SJCRH30 (cell line): ENCODE measurements at places on chromosomes 4 and X.
A peak's percentile ranks its signal among the peaks of the same experiment; 100 is the strongest.

DNA sequence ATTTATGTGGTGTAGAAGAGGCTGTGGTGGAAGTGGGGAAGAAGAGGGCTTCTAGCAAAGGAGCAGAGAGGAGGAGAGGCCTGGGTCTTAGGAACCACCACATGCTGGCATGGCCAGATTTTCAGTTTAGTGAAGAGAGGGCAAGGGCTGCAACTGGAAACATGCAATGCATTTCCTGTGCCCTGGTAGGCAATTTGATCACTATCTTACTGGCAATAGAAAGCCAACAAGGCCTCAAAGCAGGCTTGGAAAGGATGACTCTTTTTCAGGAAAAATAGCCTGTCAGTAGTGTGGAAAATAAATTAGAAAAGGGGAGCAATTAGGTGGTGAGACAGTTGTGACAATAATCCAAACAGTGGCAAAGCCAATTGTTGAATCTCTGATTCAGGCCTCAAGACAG lies 501.9 kb upstream of the ZFP42 start:
- no peak for DNase-seq

DNA sequence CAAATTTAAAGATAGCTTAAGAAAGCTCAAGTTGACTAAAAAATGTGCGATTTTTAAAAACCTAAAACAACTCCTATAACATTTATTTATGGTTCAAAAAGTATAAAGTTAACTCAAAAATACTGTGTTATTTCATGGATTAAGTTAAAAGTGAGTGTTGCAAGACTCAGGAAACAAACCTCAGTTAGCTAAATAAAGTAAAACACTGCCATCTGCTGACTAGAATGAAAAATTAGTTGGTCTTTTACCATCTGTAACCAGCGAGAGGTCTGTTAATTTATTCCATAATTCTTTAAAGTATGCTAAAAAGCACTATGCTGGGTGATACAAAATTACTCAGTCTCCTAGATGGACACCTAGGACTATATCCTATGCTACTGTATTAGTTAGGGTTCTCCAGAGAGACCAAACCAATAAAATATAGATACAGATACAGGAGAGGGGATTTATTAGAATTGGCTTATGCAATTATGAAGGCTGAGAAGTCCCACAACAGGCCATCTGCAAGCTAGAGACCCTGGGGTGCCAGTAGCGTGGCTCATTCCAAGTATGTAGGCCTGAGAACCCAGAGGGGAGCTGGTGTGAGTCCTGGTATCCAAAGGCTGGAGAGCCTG lies 4.9 kb upstream of the WDFY3 start:
- peak; percentile 74 for DNase-seq

GRCh38 chr4:159608436-159608835 lies 505.6 kb downstream of the RAPGEF2 start:
- DNase-seq, result no peak

GRCh38 chrX:131861088-131861787 lies 161.9 kb upstream of the STK26 start:
- DNase-seq, result no peak

DNA sequence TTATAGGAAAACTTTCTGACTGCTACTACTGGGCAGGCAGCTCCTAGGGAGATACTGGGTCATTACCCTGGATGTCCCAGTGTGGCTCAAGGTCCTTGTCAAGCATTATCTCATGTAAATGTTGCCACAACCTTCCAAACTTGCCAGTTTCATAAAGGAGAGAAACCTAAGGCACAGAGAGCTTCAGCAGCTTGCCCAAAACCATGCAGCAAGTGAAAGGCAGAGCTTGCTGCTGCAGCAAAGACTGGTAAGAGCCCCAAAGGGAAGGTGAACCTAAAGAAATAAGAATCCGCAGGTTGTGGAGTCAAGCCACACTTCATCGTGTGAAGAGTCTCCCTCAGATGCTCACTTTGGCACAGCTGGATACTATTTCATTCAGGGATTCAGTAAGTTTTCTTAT lies 2.3 kb downstream of the MPP1 start:
- DNase-seq, result no peak

DNA sequence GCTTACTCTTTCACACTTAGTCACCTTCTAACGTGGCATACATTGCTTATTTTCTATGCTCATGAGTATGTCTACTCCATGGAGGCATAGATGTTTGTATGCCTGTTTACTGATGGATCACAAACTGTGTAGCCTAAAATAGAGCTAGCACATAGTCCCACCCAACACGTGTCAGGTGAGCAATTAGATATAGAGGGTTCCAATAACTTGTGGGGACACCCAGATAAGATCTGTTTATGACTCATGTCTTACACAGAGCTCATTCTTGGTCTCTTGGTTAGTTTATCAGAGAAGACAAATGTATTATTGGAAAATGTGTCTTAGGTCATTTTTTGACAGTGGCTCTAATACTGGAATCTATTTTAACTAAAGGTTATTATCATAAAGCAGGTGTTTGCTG lies 6.8 kb downstream of the ZFP42 start:
- DNase-seq, result no peak

DNA sequence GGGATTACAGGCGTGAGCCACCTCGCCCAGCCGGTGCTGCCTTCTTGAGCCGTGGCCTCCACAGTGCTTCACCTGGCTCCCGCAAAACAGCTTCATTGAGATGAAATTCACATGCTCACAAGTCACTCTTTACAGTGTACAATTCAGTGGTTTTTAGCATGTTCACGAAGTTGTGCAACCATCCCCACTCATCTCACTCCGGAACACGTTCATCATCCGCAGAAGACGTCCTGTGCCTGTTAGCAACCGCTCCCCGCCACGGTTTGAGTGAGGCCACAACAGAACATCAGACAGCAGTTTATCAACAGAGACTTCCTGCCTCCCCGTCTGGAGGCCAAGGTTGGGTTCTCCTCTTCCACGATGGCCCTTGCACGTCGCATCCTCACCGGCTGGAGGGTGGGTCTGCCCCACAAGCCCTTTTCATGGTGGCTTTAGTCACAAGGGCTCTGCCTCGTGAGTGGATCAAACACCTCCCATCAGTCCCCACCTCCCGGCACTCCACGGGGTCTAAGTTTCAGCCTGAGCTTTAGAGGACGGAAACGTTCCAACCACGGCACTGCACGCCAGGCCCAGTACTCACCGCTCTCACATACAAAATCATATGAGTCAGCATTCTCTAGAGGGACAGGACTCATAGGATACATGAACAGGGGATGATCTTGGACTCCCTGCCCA lies 29.6 kb upstream of the SPON2 start:
- DNase-seq, result no peak

GRCh38 chrX:15676886-15677285 lies 12.3 kb upstream of the CLTRN start:
- DNase-seq, result no peak

DNA sequence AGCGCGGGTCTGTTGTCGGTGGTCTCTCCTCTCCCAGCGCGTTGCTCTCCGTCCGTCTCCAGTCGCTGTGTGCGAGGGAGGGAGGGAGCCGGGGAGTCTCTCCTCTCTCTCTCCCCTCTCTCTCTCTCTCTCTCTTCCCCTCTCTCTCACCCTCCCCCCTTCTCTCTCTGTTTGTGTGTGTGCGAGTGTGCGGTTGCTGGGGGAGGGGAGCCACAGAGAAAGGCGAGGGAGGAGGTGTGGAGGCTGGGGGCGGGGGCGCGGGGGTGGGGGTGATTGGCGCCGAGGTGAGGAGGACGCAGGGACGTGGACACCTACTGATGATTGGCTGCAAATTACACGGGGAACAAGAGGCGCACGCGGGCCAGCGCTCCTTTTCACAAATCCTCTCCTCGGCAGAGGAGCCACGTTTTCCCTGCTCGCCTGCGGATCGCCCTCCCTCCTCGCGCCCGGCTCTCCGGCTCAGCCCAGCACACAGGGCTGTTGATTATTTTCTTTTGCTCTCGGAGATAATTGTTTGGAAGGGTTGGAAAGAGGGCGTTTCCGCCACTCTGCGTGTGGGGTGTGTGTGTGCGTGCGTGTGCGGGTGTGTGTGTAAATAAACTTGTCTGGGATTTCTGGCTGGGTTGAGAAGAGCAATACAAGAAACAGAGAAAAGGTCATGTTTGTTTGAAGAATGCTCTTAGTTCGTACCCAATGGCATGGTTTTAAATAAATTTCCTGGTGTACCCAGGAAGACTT lies at the start of gene CXXC4:
Gene CXXC4, minus strand, starts transcription at position 73 of the 738 bp plus-strand sequence. CDS start 3,092 bp downstream, outside the sequence.
- peak; percentile 86 for DNase-seq

GRCh38 chr4:67101612-67102011 lies 443.7 kb downstream of the CENPC start:
- no peak for DNase-seq

DNA sequence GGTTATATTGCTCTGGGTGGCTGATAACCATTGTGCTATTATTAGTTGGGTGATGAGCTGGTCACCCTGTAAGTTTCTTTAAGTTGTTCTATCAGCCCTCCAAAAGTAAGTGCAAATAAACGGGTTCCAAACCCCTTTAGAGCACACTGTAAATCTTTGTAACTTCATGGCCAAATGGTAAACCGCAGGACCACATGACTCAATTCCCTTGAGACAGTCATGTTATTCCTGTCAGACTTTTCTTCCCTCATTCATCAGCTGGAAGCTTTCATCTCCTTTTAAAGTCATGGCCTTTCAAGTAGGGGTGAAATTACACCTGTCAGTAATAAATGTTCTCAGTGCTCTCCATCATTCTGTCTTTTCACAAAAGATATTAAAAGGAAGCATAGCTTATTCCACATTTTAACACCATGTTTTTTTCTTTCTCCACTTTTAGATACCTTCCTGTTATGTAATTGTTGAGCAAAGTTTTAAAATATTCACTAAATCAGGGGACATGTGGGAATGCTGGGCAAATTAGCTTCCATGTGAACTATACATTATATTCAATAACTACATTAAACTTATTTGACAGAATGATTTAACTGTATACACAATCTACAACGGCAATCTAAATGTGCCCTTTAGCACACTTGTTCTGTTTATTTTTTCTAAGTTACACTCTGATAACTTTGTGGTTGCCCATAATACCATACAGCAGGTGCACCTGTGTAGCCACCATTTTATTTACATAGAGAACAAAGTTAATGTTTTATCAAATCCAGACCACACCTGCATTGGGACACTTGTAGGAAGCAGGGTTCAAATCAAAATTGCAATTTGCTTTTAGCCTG lies 275.5 kb downstream of the CFAP299 start:
- DNase-seq, result peak; percentile 84

DNA sequence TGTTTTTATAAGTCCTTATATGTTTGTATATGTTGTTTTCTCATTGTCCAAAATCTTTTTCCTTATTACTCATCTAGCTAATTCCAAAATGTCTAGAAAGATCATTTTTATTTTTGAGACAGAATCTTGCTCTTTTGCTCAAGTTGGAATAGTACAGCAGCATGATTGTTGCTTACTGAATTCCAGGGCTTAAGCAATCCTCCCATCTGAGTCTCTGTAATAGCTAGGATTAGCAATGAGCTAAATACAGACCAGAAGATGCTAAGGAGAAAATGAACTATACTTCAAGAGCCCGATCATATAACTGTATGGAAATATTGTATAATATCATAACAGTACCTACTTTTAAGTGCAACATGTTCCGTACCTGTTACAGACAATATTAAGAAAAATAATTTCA lies 1027.0 kb downstream of the STIM2 start:
- DNase-seq, result no peak

DNA sequence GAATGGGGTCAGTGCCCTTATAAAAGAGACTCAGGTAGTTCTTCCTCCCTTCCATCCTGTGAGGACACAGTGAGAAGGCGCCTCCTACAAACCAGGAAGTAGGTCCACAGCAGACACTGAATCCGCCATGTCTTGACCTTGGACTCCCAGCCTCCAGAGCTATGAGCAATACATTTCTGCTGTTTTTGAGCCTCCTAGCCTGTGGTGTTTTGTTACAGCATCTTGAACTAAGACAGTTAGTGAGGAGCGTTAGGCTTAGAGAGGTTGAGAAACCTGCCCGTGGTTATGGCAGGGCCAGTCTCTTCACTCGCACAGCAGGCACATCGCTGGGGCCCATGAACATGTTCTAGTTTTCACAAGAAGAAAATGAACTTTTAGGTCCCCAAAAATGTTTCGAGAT lies 19.7 kb downstream of the SHROOM2 start:
- no peak for DNase-seq

DNA sequence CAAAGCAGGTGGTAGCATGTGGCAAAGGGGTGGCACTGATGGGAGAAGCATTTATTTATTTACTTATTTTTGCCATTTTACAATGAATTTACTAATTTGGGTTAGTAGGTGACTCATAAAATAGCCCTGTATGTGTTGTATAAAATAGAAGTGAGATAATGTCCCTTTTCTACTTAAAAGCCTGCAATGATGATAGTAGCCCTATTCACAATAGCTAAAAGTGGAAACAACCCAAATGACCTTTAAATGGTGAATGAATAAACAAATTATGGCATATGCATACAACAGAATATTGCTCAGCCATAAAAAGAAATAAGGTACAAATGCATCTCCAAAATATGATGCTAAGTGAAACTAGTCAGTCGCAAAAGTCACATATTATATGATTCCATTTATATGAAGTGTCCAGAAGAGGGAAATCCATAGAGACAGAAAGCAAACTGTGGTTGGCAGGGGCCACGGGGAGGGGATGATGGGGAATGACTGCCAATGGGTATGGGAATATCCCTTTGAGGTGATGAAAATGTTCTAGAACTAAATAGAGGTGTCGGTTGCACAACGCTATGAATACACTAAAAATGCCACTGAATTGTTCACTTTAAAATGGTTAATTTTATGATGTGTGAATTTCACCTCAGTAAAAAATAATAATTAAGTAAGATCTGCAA lies 35.8 kb upstream of the FAM9C start:
- no peak for DNase-seq

GRCh38 chr4:124833831-124834505 lies 121.4 kb upstream of the ANKRD50 start:
- DNase-seq, result peak; percentile 86
